ENCODE measurements at places on chromosomes 16 and 17.

- no peak overlapping the region for H3K4me3 ChIP-seq
- DNase-seq, result no peak
- H3K4me1 ChIP-seq, result peaks cover 20% of the 10 kb centered on the region
- H3K27ac ChIP-seq, result no peak overlapping the region
- H3K27me3 ChIP-seq, result peaks cover 26% of the 10 kb centered on the region
- H3K36me3 ChIP-seq, result no peaks in the 10 kb centered on the region
Measured at GRCh38 chr17:38660097-38661025, 14.4 kb downstream of the EPOP start.

- H3K27ac ChIP-seq, result no peak overlapping the region
- peaks cover 4% of the 10 kb centered on the region for H3K4me1 ChIP-seq
- H3K36me3 ChIP-seq, result peaks cover 7% of the 10 kb centered on the region
Measured at GRCh38 chr16:90002759-90003158, 16.5 kb downstream of the DBNDD1 start.

DNA sequence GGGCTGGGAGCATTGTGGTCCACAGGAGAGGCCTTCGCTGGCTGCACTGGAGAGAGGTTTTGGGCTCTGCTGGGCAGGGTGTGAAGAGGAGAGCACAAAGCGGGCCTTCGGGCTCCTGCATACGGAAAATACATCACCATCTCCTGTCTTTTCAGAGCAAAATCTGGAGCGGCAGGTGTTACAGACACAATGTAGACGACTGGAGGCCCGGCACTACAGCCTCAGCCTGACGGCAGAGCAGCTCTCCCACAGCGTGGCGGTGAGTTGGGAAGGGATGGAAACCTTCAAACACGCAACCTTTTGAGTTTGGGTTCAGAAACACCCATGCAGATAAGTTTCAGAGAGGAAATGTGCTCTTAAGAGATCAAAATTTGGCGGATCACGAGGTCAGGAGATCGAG lies 17.9 kb downstream of the GINS2 start:
- no peak overlapping the region for H3K4me3 ChIP-seq
- DNase-seq, result no peak
- H3K27me3 ChIP-seq, result no peaks in the 10 kb centered on the region
- H3K36me3 ChIP-seq, result peaks cover 50% of the 10 kb centered on the region
- no peak overlapping the region for H3K27ac ChIP-seq
- peaks cover 9% of the 10 kb centered on the region for H3K4me1 ChIP-seq

- no peak overlapping the region for H3K27ac ChIP-seq
- H3K4me1 ChIP-seq, result no peaks in the 10 kb centered on the region
- H3K4me3 ChIP-seq, result no peak overlapping the region
Measured at GRCh38 chr17:6101706-6102105, 31.5 kb downstream of the WSCD1 start.

DNA sequence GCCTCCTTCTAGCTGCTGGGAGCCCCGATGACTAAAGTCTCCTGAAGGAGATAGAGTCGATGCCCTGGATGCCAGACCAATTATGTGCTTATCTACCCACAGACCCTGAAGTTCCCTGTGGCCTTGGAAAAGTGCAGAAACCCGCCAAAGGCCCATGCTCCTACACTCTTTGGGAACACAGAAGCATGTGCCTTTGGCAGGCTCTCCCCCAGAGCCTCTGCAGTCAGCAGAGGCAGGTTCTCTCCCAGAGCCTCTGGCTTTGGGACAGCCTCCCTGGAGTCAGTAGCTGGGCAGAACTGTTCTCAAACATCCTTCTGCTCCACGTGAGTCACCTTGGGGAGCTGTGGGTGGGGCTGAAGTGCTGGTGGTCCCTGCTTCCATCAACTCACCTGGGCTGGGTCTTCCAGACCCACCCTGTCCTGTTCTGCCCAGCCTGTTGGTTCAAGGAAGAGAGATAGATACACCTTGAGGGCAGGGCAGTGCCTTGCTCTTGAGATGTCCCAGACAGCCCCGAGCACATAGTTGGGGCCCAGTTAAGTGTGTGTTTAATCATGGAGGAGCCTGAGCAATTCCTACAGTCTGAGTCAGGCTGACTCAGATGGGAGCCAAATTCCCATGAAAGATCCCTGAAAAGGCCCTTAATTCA lies 3.2 kb upstream of the CDK5RAP3 start:
- no peak overlapping the region for H3K27ac ChIP-seq
- no peaks in the 10 kb centered on the region for H3K36me3 ChIP-seq
- peaks cover 20% of the 10 kb centered on the region for H3K4me1 ChIP-seq

DNA sequence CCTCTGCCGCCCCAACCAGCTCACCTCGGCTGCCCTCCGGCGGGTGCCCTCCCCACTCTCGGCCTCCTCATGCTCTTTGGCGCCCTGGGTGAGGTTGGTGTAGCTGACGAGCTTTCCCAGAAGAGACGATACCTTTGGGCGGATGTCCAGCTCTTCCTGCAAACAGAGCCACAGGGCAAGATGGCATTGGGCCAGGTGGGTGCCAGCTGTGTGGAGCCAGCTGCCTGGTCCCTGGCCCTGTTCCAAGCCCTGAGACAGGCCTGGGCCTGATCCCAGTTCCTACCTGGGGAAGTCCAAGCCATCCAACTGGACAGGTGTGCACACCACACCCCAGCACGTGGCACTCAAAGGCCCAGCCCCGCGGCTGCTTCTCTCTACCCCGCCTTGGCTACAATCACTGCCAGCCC lies 6.9 kb downstream of the SLC12A4 start:
- H3K27ac ChIP-seq, result no peak overlapping the region
- H3K4me3 ChIP-seq, result no peak overlapping the region
- peaks cover 11% of the 10 kb centered on the region for H3K36me3 ChIP-seq
- H3K4me1 ChIP-seq, result peaks cover 4% of the 10 kb centered on the region
- H3K27me3 ChIP-seq, result no peaks in the 10 kb centered on the region
- DNase-seq, result no peak

GRCh38 chr16:48564544-48565444 lies 45.2 kb downstream of the N4BP1 start:
- no peak overlapping the region for H3K4me3 ChIP-seq
- peaks cover 68% of the 10 kb centered on the region for H3K4me1 ChIP-seq
- no peaks in the 10 kb centered on the region for H3K27me3 ChIP-seq
- H3K36me3 ChIP-seq, result peaks cover 41% of the 10 kb centered on the region

- H3K4me3 ChIP-seq, result no peak overlapping the region
- no peak overlapping the region for H3K27ac ChIP-seq
- H3K36me3 ChIP-seq, result no peaks in the 10 kb centered on the region
- H3K4me1 ChIP-seq, result peaks cover 4% of the 10 kb centered on the region
Measured at GRCh38 chr17:34820922-34821321, 140.3 kb downstream of the CCT6B start.

GRCh38 chr17:74925242-74925641 lies 1.2 kb downstream of the OTOP2 start:
- no peaks in the 10 kb centered on the region for H3K36me3 ChIP-seq
- no peak overlapping the region for H3K27ac ChIP-seq
- H3K4me1 ChIP-seq, result peaks cover 6% of the 10 kb centered on the region
- no peak overlapping the region for H3K4me3 ChIP-seq
- no peak for DNase-seq
- peaks cover 59% of the 10 kb centered on the region for H3K27me3 ChIP-seq

- H3K4me3 ChIP-seq, result no peak overlapping the region
- peaks cover 26% of the 10 kb centered on the region for H3K36me3 ChIP-seq
- H3K27me3 ChIP-seq, result no peaks in the 10 kb centered on the region
- H3K4me1 ChIP-seq, result peaks cover 65% of the 10 kb centered on the region
- no peak overlapping the region for H3K27ac ChIP-seq
Measured at GRCh38 chr16:71792176-71792575, 16.5 kb downstream of the AP1G1 start.

GRCh38 chr17:67605256-67605912 lies 112.4 kb upstream of the NOL11 start:
- DNase-seq, result no peak
- H3K36me3 ChIP-seq, result no peaks in the 10 kb centered on the region
- no peak overlapping the region for H3K4me3 ChIP-seq
- peak overlapping the region; percentile 47 for H3K27ac ChIP-seq

DNA sequence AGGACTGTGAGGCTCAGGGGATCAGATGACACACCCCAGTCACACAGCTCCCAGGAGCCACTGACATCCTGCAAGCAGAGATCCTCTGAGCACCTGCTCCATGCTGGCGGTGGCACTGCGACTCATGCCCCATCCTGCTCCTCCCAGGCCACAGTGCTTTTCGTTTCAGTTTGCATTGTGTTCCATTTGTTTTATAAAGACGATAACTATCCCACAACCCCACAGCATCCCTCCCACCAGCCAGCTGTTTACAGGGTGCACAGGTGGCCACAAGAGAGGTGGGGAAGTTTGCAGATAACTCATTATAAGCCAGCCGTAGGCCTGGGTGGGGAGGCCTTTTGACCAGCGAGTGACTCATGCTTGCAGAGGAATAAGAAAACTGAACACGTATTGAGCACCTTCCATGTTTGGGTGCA lies 28.2 kb downstream of the BCO1 start:
- no peaks in the 10 kb centered on the region for H3K4me1 ChIP-seq
- H3K27ac ChIP-seq, result no peak overlapping the region
- no peak overlapping the region for H3K4me3 ChIP-seq
- no peaks in the 10 kb centered on the region for H3K27me3 ChIP-seq
- no peaks in the 10 kb centered on the region for H3K36me3 ChIP-seq
- DNase-seq, result peak; percentile 6

GRCh38 chr17:63519972-63520882 lies 2.9 kb upstream of the KCNH6 start:
- H3K27me3 ChIP-seq, result peaks cover 27% of the 10 kb centered on the region
- no peaks in the 10 kb centered on the region for H3K36me3 ChIP-seq
- H3K27ac ChIP-seq, result no peak overlapping the region
- no peak for DNase-seq
- no peak overlapping the region for H3K4me3 ChIP-seq

- peaks cover 70% of the 10 kb centered on the region for H3K27me3 ChIP-seq
- H3K36me3 ChIP-seq, result no peaks in the 10 kb centered on the region
- H3K4me3 ChIP-seq, result peak overlapping the region; percentile 36
- H3K27ac ChIP-seq, result no peak overlapping the region
- DNase-seq, result peak; percentile 45
- H3K4me1 ChIP-seq, result peaks cover 24% of the 10 kb centered on the region
Measured at GRCh38 chr16:73058221-73058615, 10.3 kb upstream of the ZFHX3 start.

- H3K4me3 ChIP-seq, result no peak overlapping the region
- H3K27me3 ChIP-seq, result no peaks in the 10 kb centered on the region
- H3K27ac ChIP-seq, result no peak overlapping the region
- peaks cover 66% of the 10 kb centered on the region for H3K36me3 ChIP-seq
- H3K4me1 ChIP-seq, result peaks cover 3% of the 10 kb centered on the region
Measured at GRCh38 chr17:8234361-8235270, 13.2 kb downstream of the CTC1 start.

GRCh38 chr17:46063241-46063640 lies 64.2 kb downstream of the STH start:
- no peaks in the 10 kb centered on the region for H3K27me3 ChIP-seq
- H3K27ac ChIP-seq, result no peak overlapping the region
- H3K4me3 ChIP-seq, result no peak overlapping the region
- peaks cover 26% of the 10 kb centered on the region for H3K4me1 ChIP-seq
- no peak for DNase-seq

DNA sequence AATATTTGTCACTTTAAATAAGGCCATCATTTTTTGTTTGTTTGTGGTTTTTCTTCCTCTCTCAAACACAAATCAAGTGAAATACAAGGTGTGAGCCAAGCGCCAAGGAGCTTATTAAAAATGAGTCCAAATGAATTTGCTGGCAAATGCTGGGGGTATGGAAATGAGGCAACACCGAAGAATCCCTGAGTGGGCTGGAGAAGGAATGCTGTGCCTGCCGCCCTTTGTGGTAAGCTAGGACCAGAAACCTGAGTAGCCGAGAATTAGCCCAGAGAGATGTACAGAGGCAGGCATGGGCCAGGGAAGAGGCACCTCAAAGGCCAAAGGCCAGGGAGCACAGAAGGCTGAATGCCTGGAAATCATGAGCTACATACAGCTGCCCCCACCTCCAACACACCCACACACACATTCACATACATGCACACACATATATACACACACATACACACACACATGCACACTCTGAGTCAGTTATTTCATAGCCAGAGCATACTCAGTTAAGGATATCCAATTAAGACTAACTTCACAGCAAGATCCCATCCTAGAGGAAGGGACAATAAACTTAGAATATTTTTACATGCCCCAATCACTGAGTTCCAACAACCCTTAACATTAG lies 266.1 kb upstream of the DYNLRB2 start:
- peaks cover 9% of the 10 kb centered on the region for H3K4me1 ChIP-seq
- DNase-seq, result no peak
- no peak overlapping the region for H3K4me3 ChIP-seq
- H3K36me3 ChIP-seq, result no peaks in the 10 kb centered on the region
